ENCODE measurements at places on chromosomes 13 and 19.

DNA sequence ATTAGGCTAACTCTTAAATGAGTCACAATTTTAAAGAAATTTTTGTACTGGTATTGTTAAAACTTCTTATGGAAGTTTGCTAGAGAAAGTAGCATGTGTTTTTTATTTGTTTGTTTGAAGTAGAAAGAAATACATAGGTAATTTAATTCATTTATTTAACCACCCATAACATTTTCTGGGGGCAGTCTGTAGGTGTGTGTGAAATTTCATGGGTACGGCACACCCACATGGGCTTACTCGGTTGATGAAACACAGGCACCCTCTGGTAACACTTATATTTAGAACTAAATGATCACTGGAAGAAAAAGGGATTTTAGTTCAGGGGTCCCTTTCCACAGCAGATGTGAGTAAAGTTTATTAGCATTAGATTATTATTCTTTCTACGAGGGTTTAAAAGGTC is 88.1 kb downstream of the DGKH start:
- no peak for DNase-seq

DNA sequence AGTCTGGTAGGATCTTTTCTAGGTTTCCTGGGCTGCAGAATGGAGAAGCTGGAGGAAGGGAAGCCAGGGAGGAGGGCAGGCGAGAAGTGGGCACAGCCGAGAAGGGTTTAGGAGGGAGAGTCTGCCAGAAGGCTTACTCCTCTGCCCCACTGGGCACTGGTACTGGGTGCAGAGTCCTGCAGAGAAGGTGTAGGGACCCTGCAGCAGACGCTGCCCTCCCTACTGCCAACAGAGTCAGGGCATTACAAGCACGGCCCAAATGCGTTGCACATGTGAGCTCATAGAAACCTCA is 726 bp upstream of the PEPD start:
- DNase-seq = no peak

DNA sequence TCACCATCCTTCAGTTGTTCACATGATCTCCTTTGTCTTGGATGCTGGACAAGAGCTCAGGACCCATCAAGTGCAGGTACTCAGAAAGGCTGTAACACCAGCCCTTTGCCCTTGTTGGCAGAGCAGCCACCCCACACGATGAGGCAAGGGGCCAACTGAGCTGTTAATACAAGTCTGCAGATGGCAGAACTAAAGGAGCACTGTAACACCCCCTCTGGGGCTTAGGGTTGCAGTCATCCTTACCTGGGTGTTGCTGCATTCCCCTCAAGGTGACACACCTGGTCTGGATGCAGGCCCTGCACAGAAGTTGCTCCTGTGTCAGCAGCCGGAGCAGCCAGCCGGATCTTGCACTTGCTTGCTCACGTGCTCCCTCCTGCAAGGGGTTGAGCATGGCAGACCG is 52.0 kb downstream of the STARD13 start:
- DNase-seq = no peak

GRCh38 chr19:11942843-11943108 is 17.9 kb downstream of the ZNF700 start:
- DNase-seq = no peak

- no peak for DNase-seq
Observed at GRCh38 chr19:54412877-54413276, 2.4 kb upstream of the TTYH1 start.

GRCh38 chr13:94395860-94396259 is 83.6 kb downstream of the DCT start:
- no peak for DNase-seq

- DNase-seq = peak; percentile 94
Observed at GRCh38 chr19:11798391-11799330, at the start of gene ZNF491. Gene ZNF491, plus strand, starts transcription at chr19:11798523. Its CDS starts 7,431 bp downstream, at chr19:11805954.

GRCh38 chr19:42512743-42513304 is 15.5 kb downstream of the CEACAM1 start:
- no peak for DNase-seq

DNA sequence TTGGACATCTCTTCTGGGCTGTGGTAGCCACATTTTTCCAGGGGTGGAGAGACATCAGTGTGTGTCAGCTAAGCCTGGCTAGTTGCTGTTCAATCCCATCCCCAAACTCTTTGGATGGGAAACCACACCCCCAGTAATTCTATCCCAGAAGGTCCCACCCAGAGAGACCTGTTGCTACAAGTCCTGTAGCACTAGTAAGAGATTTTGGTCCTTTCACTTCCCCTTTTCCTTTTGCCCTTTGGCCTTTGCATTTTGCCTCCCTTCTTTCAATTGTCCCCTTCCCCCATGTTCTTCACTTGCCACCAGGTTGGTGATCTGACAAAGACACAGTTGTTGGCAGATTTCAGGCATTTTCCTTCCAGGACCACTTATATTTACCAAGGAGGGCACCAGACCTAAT is 3.8 kb downstream of the CBY2 start:
- DNase-seq = no peak

- no peak for DNase-seq
Observed at GRCh38 chr19:37855098-37855497, 51.3 kb downstream of the WDR87 start.

- no peak for DNase-seq
Observed at GRCh38 chr13:20456737-20457136, 68.9 kb downstream of the CRYL1 start.

- DNase-seq = no peak
Observed at GRCh38 chr13:114236227-114236626, 1.5 kb downstream of the CDC16 start.

- no peak for DNase-seq
Observed at GRCh38 chr19:38211151-38211591, 12.9 kb downstream of the DPF1 start.

DNA sequence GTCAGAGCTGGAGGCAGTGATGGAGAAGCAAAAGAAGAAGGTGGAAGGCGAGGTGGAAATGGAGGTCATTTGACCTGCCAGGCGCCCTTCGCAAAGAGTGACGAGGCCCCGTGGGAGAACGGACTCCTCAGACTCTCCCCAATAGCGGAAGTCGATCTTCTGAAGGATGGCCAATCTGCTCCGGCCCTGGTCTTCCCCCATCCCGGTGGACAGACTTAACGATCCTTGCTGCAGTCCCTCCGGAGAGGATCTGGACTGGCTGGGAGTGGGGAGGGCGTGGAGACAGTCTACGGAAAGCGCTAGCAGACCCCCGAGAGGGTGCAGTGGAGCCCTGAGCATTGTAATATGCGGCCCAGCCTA is 11.9 kb downstream of the EPS8L1 start:
- DNase-seq = no peak

GRCh38 chr13:83057119-83057518 is 825.2 kb downstream of the SLITRK1 start:
- no peak for DNase-seq

DNA sequence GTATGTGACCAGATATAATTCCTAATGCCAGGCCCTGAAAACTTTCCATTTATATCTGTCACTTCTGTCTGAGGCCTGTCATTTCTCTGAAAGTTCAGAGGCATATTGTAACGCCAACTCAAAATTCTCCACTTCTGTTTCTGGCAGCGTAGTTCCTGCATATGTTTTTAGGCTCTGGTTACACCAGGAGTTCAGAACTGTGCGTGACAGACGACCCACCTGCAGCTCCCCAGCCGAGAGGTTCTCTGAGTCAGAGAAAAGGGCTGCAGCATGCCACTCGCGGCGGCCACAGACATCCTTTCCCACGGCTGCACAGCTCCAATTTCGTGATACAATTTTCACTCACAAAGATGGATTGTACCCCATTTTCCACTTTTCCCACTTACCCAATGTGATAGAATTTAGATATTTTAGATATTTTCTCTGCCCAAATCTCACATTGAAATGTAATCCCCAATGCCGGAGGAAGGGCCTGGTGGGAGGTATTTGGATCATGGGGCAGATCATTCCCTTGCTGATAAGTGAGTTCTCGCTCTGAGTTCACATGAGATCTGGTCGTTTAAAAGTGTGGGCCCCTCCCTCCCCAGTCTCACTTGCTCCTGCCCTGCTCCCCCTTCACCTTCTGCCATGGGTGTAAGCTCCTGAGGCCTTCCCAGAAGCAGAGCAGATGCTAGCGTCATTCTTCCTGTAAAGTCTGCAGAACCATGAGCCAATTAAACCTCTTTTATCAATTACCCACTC is 308.1 kb downstream of the LIG4 start:
- DNase-seq = no peak

DNA sequence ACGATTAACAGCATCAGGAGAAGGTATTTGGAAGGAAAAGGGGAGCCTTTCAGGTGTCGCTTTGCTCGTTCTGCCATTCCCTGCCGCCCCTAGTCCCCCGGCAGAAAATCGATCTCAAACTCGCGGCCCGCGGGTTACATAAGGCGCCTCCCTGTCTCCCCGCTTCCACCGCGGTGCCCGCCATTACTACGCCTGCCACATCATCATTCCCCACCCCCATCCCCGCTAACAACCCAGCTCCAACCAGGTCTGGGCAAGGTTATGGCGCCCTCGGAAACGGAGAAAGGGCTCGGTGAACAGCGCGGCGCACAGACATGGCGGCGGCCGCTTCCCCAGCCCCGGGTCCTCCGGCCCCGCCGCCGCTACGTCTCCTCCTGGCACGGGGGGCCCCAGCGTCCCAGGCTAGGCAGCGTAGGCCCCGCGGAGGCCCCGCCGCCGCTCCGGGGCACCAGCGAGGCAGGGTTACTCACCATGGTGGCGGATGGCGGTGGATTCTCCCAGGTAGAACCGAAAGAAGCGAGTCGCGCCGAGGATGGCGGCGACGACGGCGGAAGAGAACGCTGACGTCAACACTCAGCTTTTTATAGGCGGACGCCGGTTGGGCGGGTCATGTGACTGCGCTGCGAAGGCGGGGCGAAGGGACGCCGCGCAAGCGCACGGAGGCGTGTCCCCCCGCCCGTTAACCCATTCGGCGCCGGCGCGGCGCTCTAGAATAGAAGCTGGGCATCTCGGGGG is at the start of gene EEF2:
EEF2 (minus strand) TSS at position 556 of the 735 bp plus-strand sequence; CDS start at position 473, 83 bp downstream.
- peak; percentile 86 for DNase-seq

DNA sequence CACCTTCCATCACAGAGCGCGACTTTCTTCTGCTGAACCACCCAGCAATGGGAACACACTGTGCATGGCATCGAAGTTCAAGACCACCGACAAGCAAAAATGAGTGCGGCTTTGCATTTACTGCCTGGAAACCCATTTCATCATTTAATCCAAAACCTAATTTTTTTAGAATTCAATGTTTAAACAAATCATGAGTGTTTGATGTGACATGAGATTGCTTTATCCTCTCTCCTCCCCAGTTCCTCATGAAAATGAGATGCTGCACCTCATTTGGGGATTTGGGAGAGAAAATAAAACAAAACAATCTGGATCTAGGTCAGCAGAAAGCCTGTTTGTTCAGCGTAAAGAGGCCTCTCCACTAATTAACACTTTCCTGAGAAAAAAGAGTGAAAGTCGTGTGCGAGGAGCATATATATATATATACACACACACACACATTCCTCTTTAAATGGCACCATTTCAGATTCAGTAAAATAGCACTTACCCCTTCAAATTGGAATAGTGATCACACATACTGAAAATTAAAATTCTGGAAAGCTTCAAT is 126.2 kb downstream of the DCT start:
- DNase-seq = no peak

All from NCI-H2081 (cell line).